ENCODE measurements at places on chromosomes 4 and X.
A peak's percentile ranks its signal among the peaks of the same experiment; 100 is the strongest.

- peak; percentile 87 for DNase-seq
Observed at GRCh38 chr4:2009651-2010233, 968 bp upstream of the NELFA start.

- no peak for DNase-seq
Observed at GRCh38 chr4:1952058-1952700, 56.6 kb downstream of the NELFA start.

GRCh38 chrX:9467751-9468150 is 2.9 kb downstream of the TBL1X start:
- peak; percentile 51 for DNase-seq

- peak; percentile 64 for DNase-seq
Observed at GRCh38 chrX:138745196-138745595, 33.7 kb upstream of the FGF13 start.

DNA sequence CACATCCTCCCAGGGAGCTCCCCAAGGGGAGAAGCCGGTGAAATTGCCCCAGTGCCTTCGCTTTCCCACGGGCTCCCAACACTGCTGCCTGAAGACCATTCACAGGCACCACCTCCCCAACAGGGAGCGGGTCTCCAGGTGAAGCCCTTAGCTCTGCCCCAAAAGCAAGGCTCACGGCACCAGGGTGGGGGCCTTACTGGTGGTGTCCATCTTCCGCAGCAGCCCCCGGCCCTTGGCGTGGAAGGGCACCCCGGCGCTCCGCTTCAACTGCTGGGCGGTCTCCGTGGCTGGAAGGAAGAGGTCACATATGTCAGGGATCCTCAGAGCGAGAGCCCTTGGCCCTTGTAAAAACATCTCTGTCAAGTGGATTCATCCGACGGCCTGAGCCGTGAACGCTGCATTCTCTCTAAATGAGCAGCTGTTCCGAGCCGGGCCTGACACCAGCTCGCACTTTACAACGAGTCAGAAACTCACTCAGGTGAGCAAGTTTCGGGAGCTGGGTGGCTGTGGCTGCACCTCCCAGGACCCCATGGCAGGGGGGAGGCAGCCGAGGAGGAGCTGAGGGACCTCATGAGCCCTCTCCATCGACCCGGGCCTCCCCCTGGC is 20.9 kb downstream of the NELFA start:
- no peak for DNase-seq

DNA sequence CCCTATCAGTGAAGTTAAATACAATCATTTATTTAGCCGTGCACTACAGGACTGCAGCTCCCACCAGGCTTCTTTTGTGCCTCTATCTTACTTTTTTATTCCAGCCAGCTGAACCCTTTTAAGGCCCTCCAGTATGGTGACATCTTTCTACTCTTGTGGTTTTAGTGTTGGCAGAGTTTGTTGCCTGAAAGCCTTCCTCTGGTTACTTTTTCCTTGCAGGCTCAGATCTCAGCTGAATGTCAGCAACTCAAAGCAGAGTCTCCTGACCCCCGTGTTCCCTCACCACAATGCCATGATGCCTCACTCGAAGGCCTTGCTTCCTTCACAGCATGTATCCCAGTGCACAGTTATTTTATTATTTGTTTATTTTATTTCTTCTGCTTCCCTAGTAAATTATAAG is 818.9 kb upstream of the LCORL start:
- DNase-seq, result no peak

DNA sequence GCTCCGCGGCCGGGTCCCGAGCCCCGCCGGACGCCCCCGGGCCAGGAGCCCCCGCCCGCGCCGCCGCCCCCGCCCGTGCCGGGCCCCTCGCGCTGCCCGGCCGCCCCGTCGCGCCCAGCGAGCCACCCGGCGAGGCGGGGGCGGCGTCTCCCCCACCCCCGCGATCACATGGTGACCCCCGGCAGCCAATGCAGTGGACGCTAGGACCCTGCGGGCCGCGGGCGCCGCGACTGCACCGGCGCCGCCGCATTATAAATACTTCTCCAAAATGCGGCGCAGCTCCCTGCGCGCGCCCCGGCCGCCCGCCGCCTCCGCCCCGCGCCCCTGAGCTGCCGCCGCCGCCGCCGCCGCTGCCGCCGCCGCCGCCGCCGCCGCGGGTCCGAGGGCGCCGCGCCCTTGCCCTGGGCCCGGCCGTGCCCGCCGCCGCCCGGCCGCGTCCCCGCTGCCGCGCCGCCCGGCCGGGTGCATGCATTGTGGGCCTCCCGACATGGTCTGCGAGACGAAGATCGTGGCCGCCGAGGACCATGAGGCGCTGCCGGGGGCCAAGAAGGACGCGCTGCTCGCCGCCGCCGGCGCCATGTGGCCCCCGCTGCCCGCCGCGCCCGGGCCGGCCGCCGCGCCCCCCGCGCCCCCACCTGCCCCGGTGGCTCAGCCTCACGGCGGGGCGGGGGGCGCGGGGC is at the start of gene NAT8L:
Gene NAT8L (plus strand): TSS at position 282 of the 680 bp plus-strand sequence. CDS start 185 bp downstream, at position 467.
- DNase-seq, result peak; percentile 78

- DNase-seq, result peak; percentile 97
Observed at GRCh38 chr4:98260579-98261404, at the start of gene RAP1GDS1. Gene RAP1GDS1, plus strand, starts transcription at chr4:98261384. Its CDS starts 182 bp downstream, at chr4:98261566.

GRCh38 chr4:122716825-122717448 is 15.6 kb upstream of the BBS12 start:
- peak; percentile 87 for DNase-seq

- DNase-seq, result no peak
Observed at GRCh38 chr4:108118505-108118904, 50.2 kb downstream of the LEF1 start.

DNA sequence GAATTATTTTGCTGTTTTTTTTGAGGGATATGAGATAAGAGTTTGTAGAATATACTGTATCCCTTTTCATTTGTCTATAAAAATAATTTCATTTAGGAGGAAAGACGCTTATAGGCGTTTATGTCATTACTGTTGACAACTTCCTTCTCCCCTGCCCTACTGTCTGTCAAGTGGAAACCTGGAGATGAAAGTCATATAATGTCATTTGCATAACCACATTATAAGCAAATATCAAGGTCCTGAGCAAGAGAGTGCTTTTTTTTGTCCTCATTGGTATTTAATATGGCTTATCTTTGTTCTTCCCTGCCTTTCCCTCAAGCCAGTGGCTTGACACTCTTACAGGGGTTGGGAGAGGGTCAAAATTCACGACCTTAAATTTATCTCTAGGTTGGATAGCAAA is 55.8 kb downstream of the LRP2BP start:
- DNase-seq, result no peak

- DNase-seq, result no peak
Observed at GRCh38 chr4:154004016-154004415, 215.1 kb upstream of the SFRP2 start.

DNA sequence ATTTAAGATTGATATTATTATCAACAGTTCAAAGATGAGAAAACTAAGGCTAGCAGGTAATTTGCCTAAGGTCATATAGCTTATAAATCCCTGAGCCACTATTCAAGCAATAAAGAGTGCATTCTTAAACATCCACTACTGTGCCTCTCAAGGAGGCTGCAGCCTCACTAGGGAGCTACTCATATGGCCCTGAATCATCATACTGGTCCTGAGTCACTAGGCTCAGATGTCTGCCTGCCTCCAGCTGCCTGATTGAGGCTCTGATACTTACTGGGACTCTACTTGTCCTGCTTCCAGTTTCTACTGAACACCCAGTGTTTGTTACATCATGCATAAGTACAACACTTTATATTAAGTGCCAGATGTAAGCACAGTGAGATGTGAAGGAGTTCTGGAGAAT is 110.7 kb downstream of the AASDH start:
- no peak for DNase-seq

DNA sequence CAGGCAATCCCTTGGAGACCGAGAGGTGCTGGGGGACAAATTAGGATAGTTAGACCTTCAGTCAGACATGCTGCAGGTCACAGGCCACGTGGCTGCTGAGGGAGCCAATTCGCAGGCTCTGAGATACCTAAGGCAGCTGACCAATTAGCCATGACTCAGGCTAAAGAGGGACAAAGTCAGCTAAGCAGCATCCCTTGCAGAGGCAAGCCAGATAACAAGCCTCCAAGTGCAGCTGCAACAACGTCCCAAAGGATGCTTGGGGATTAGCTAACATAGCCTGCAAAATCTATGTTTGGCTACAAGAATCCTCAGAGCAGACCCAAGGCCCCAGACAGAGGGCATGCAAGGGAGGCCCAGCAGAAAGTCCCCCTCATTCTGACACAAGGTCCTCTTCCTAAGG is 93.5 kb downstream of the SEL1L3 start:
- no peak for DNase-seq

DNA sequence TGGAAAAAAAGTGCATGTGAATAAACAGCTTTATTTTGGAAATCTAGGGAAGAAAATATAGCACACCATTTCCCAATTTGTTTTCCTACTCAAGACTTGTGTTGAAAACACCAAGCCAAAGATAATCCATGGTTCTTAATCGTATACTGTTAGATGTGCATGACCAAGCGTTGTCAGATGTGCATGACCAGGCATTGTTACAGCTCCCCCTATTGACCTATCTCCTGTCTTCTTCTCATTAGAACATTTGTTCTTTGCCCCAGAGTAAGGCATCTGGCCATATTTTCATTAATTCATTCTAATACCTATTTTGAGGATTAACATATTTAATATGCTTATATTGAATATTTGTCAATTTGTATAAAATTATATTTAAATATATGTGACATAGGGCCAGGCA is 14.4 kb upstream of the VCX start:
- DNase-seq, result no peak

DNA sequence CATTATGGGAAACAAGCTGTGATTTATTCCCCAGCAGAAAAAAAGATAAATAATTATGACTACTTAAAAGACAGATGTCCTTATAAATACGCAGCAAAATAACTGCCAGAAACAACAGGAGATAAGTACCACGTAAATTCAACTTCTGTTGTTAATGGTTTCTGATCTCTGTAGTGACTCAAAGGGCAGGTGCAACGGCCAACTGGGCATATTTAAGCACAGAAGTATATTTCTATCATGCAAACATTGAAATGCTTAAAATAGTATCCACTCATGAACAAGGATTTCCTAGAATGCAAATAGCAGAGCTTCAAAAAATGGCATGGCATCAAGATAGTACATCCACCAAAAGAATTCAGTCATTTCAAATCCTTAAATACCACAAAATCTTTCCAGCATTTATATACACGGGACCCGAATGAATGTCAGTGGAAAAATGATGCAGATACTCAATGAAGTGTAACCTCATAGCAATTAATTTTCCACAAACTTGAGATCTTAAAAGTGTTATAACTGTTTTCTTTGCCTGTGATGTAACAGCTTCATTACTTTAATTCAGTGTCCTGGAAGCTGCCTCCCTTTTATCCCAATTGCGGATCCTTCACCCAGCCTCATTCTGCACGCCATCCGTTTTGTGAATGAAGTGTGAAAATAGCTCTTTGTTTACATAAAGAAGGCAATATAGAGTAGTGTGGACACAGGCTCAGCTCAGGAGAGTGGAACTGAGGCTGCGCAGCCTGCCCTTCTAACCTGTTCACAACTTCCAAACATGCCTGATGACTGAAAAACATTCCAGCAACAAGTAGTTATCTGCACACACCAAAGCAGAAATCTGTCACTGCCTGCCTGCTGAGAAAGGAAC is 10.2 kb downstream of the PDGFC start:
- DNase-seq, result no peak

DNA sequence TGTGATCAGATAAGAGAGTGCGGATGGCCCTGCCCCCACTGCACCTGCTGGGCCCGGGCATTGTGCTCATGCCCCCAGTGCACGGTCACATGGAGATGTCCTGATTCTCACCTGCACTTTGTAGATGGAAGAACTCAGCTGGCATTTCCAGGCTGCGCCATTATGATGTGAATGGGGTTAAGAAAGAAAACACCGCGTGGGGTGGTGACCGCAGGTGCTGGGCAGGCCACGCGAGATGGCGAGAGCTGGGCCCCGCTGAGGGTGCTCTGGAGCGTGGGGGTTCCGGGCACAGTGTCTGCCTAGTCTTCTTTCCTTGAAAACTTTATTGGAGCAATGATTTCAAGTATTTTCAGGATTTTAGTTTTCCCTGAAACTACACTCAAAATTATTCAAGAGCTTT is 17.8 kb upstream of the HGFAC start:
- no peak for DNase-seq

GRCh38 chrX:76183289-76184049 is 10.6 kb downstream of the PBDC1 start:
- DNase-seq, result no peak

- no peak for DNase-seq
Observed at GRCh38 chr4:167114416-167114971, 119.8 kb downstream of the SPOCK3 start.

GRCh38 chrX:38080808-38081207 is 74.5 kb downstream of the SYTL5 start:
- DNase-seq, result no peak

DNA sequence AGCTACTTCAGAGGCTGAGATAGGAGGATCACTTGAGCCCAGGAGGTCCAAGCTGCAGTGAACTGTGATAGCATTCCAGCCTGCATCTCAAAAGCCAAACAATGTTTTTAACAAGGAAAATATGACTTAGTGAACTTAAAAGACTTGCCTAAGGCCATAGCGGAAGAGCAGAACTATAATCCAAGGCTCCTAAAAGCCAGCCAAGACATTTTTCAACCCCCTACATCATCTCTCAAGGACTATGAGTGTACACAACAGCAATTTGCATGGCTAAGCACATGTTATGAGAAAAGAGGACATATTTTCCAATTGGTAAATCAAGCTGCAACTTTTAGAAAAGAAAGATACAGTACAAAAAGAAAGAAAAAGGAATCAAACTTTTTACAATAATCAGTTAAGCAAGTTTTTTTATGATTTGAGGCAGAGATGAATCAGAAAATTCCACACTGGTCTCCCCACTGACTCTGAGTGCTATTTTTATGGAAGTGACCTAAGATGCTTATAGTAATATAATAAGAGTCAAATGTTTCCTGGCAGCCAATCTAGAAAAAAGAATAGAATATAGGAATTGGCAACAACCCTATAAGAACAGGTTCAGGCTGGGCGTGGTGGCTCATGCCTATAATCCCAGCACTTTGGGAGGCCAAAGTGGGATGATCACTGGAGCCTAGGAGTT is 9.8 kb upstream of the ACOT9 start:
- no peak for DNase-seq

DNA sequence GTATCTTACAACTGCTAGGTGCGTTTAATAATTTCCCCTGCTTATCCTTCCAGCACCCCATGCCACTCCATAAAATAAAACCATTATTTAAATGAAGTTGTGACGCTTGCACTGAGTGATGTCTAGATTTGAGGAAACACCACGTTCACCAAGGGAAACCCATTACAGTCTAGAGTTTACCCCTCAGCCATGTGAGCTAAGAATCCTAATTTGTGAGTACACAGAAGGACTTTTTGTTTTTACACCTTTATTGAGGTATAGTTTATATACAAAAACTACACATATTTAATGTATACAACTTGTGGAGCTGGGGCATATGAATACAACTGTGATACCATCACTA is 326.8 kb downstream of the RAPGEF2 start:
- no peak for DNase-seq

- DNase-seq, result no peak
Observed at GRCh38 chr4:112808001-112808400, 171.1 kb downstream of the LARP7 start.

GRCh38 chr4:3877868-3878267 is 111.7 kb downstream of the ADRA2C start:
- DNase-seq, result no peak

Data from endodermal cell (in vitro differentiated cells).